ENCODE measurements at places on chromosomes 2 and 18.

DNA sequence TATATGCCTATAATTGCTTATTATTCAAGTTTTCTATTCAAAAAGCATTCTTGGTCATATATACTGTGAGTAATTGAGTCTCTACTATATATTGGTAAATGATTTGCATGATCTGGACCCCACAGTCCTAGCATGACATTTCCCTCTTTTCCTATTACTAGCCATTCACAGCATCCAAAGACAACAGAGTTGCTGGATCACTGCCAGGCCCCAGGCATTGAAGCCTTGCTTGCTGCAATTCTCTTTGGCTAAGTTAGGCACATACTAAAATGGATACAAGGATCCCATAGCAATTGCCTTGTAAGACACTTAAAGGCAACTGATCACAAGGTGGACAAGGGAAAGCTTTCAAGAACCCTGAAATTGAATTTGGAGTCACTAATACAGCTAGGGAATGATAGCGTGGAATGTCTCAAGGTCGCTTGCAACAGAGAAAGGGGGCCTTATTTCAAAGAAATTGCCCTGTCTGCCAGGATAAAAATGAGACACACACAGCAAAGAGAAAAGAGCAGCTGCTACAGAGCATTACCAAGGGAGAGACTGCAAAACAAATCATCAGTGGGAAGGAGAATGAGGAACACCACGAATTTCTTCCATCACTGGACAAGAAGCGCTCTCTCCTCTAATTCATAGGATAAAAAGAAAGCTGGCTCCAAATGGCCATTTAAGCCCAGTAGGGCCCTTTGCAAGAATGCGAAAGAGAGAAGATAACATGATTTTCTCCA, 77.1 kb upstream of the EPHA4 start:
- DNase-seq = peak; percentile 26

GRCh38 chr2:130744287-130745117, 10.8 kb upstream of the AMER3 start:
- no peak for DNase-seq

DNA sequence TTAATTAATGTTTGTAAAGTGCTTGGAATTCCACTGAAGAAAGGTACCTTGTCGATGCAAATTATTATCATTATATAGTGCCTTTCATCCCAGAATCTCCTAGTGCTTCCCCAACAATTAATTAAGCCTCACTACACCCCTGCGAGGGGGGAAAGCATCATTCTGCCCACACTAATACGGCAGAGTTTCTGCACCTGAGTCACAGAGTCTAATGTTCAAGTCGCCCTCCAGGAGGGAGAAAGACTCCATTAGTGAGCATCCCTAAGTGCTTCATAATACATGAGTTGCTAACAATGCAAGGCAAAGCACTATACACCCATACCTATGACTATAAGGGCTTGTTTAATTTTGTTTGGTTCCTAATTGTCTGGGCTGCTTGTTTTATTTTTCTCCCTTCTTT, 25.4 kb upstream of the NRP2 start:
- DNase-seq = no peak

- no peak for DNase-seq
Observed at GRCh38 chr2:226553333-226553732, 246.3 kb downstream of the IRS1 start.

DNA sequence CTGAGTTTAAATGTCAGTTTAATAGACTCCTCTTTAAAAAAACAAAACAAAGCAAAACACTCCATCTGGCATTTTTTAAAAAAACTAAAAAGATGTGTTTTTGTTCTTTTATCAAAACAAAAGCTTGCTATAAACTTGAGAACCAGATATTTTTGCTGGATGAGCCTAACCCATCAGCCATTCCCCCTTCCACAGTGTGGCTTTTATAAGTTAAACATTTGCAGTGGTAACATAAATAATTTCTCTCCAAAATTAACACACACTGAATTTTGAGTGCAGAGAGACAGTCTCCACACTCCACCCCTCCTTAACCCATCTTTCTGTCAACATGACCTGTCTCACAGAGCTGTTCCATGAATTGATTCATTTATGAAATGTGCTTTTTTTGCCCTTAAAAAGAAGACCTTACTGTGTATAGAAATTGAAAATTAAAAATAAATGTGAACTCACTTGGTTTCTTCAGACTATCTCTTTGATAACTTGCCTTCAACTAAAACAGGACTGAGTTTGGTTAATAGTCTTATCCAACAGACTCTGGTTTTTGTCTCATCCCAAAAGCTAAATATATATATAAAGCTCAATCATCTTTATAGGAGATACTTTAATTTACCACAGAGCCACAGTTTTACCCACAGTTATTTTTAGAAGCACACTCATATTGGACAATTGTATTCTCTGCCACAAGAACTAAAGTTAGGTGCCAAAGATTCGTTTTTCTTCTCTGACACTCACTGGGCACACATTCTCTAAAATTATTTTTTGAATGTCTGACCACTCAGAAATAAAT, 64.8 kb upstream of the STK39 start:
- DNase-seq = no peak

DNA sequence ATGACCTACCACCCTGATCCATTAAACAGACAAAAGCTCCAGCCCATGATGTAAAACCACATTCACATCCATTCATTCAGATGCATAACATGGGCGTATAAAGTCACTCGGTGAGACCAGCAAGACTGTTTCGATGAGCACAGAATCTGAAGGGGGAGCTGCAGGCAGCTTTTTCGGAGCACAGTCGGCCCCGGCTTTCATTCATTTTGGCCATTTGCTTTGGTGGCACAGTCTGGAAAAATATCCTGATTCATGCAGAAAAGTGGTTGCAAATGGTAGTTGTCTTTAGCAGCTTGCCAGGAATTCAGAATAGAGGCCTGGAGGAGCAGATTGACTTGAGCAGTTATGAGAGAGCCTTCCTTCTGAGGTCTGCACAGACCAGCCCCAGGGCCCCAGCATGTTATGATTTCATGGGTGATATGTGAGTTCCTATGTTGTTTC, 11.2 kb downstream of the ARID5A start:
- DNase-seq = no peak

DNA sequence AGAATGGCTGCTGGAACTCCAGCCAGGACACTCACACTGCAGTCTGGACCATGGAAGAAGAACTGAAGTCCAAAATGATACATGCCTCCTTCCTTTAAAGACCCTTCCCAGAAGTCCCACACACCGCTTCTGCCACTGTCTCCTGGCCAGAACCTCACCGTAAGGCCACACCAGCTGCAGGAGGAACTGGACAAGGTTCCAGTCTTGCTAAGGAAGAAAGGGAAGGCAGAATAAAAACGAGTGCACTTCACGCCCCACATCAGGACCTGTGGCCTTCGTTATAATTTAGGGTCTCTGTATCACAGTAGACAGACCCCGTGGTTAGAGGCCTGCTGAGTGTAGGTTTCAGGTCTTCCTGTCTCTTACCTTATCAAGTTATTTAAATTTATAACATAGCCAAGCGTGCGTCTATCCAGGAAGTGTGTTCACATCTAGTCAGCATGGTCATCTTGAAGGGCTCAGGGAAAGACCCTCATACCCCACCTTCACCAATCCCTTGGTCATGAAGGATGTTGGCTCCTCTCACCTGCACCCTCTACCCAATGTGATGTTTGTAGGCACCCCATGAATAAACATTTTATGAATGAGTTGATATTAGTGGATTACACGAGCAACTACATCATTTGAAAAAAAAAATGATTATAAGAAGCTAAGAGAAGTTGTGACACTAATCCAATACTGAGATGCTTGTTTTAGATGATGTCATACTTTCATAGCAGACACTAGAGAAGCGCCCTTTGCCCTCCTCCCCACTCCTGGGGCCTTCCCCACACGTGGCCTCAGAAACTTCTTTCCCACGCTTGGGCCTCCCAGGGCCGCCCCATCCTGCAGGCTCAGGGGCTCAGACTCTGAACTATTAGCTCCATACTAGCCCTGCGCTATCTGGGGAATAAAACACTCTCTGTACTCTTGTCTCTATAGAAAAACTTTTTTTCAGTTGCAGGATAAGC, 157.6 kb downstream of the FAM210A start:
- DNase-seq = no peak

DNA sequence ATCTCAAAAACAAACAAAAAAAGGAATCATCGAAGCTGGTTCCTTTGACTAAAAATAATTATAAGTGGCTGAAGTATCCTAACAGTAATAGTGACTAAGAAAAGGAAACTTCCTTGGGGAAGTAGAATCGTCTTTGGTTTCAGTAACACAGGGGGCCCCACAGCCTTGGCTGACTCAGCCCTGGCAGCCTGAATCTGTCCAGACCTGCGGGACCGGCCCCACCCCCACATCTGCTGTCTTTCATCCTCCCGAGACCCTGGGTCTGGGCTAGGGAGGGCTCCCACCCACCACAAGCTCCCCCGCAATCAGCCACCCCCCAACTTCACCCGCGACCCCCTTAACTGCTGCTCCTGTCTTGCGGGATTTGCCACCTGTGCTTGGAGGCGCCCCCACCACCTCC, 1452.6 kb upstream of the ACVR2A start:
- no peak for DNase-seq

DNA sequence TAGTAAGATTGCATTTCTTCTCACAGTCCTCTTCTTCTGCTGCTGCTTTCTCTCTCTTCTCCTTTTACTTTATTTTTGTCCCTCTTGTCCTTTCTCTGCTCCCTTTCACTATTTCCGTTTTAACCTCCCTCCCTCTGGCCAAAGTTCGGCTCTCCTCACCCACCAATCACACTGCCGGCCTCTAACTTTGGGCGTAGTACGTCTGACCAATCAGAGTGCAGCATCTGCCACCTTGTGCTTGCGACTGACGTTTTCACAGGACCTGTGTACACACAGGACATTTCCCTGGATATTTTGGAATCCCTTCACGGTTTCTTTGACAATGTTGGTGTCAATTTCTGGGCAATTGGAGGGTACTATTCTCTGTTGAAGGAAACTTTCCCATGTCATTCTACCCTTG, 22.6 kb upstream of the ICOS start:
- no peak for DNase-seq

- no peak for DNase-seq
Observed at GRCh38 chr2:240759459-240759858, 60.6 kb downstream of the KIF1A start.

- no peak for DNase-seq
Observed at GRCh38 chr18:23196119-23197007, 61.1 kb downstream of the CABLES1 start.

DNA sequence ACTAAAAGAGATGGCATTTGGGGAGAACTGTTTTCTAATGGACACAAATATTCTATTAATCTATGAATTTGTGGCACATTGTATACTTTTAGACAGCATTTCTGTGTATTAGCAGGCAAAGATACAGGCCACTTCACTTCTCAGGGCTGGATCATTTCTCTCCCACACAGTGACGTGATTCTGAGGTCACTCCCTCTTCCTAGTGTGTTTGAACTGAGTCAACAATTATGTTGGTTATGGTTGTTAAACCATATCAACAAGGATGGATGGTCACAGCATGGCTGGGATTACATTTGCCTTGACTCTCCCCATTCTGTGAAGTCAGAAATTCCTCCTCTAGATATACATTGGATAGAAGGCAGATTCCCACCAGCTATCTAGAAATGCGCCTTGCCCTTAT, 11.6 kb downstream of the NOSTRIN start:
- DNase-seq = no peak

DNA sequence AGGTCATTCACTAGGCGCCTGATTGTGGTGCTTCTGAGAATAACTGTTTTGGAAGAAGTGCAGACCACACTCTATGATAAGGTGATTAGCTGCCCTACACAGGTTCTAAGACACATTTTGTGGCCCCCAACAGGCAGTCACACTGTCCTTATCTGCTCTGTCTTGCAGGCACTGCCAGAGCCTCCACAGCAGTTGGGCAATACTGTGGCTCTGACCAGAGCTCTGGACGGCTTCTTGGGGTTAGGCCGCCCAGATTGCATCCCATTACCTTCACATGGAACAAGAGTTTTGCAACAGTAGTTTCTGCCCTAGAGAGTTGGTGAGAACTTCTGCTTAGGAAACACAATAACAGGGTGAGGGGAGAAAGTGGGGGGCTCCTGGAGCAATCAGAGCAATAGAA, 22.7 kb downstream of the RUFY4 start:
- no peak for DNase-seq

DNA sequence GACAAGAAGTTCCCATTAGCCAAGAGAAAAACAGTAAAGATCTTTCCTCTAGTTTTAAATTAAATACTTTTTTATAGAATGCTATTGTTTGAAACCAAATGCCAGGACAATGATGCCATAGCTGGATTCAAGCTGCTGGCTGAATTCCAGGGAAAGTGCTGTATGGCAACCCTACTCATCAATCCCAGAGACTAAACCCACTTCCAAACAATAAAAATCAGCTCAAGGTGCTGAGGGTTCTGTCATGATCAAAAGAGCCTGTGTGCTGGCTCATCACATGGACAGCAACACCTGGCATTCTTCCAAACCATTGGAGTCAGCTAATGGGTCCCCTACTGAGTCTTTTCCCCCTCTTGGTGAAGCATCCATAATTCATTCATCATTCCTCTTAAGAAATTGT, 53.7 kb upstream of the PARD3B start:
- DNase-seq = no peak

DNA sequence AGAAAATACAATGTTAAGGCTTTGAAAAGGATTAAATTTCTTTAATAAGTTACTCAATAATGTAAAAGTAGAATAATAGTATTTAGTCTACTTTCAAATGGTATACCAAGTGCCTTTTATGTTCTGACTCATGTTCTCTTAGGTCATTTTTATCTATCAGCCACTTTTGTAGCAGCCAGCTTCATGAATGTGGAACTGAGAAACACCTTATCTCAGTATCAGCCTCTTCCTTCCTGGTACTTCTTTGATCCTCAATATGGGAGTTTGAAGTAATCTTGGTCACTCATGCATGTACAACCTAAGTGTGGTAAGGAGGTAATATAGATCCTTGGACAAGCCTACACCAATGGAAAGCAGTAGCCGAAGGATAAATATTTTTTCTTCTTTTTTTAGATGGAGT, 180.4 kb upstream of the NRXN1 start:
- no peak for DNase-seq

DNA sequence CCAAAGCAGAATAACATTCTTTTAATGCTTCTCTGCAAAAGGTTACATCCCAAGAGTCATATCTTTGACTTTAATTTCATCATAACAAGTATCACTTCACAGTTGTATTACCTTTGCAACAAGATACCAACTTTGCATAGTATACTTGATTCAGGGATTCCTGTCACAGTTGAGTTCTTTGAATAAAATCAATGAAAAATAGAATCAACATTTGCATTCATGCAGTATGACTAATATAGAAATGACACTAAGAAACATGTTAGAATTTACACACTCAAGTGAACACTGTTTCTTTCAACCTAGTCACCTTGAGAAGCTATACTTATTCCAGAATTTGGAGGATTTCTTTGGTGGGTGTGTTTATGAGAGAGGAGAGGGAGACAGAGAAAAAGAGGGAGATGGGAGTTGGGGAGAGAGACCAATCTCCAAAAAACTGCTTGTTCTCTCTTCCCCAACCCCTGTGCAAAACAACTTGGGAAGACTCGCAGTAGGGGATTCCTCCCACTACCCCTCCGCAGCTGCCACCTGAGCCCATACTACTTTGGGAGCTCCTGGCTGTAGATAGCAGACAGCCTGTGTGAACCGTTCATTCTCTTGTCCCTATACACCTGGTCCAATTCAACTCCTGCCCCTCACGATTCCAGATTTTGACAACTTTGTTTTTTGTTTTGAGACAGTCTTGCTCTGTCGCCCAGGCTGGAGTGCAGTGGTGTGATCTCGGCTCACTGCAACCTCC, 57.7 kb downstream of the PELI1 start:
- no peak for DNase-seq
